GM12891 (cell line): ENCODE measurements at places on chromosomes 3 and 15.

DNA sequence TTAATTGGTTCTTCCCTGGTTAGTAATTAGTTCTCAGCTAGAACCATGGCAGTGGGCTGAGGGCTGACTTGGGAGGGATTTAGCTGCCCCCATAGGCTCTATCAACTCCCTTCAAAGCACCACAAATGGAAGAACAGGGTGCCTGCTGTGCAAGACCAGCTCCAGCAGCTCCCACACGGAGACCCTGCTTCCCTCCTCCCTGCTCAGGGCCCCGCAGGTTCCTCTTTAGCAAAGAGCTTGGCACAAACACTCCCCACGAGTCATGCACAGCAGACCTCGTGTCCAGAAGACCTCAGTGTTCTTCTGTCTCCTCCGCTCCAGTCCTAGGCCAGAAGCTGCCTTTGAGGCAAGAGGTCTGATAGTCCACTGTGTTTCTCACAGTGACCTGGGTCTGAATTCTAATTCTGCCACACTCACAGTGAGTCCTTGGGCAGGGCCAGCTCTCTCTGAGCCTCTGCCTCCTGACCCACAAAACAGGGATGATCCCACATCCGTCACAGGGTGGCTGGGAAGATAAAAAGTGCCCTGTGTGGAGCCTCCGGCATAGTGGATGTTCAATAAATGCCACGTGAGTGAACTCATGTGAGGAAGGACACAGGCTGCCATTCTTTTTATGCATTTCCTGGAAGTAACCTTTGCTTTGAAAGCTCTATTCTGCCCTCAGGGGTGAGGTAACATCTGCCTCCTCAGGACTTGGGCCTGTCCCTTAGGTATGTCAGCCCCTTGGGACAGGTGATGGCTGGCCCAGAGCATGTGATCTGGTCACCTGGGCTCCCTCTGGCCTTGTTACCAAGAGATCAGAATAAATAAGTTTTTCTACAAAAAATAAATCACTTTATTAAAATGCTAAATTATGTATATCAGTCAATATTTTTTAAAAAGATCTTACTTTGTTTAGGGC is 7.6 kb downstream of the RAB6B start:
- no peak for DNase-seq

GRCh38 chr15:93523481-93523880 is 434.5 kb upstream of the RGMA start:
- no peak for DNase-seq

GRCh38 chr15:91072161-91072560 is 27.9 kb upstream of the SV2B start:
- no peak for DNase-seq

- no peak for DNase-seq
Observed at GRCh38 chr3:49030321-49030720, 1.1 kb upstream of the IMPDH2 start.

GRCh38 chr15:26806574-26806973 is 33.7 kb upstream of the GABRB3 start:
- DNase-seq: no peak

DNA sequence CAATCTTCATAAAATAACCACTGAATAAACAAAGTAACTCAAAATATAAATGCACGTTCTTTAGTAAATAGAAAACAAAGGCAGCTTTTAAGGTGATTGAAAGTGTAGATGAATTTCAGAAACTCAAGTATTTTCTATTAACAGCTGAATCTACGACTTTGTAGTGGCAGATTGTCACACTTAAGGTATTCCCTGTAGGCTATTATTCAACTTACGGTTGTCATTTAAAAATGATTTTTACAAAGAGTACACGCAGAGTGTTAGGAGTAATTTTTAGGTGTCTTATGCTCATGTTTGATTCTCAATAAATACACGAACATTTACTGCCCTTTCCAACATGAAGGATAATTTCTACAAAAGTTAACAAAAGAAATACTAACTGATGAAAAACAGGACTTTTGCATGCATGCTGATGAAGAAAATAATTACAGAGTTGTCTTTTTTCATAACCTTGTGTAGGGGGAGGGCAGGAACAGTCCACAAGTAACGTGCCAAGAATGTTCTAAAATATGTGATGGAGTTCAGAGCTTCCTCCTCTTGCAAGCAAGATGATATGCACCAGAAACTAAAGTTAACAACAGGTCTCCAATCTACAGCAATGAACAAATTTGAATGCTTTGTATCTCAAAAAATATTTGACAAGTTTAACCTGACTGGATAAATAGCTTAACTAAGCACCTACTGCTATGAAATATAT is 16.7 kb downstream of the DCBLD2 start:
- DNase-seq: no peak

DNA sequence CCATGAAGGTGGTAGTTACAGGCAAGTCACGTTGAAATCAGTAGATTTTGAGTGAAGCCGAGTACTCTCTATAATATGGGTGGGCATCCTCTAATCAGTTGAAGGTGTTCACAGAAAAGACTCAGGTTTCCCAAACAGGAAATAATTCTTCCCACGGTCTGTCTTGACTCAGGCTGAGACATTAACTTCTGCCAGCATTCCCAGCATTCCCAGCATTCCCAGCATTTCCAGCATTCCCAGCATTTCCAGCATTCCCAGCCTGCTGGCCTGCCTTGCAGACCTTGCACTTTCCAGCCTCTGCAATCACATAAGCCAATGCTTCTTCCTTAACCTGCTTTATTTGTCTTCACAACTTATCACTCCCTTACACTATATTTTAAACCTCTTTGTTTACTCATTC is 542.3 kb upstream of the ROBO2 start:
- DNase-seq: no peak

GRCh38 chr15:68495981-68496705 is 64.2 kb upstream of the ITGA11 start:
- DNase-seq: no peak

DNA sequence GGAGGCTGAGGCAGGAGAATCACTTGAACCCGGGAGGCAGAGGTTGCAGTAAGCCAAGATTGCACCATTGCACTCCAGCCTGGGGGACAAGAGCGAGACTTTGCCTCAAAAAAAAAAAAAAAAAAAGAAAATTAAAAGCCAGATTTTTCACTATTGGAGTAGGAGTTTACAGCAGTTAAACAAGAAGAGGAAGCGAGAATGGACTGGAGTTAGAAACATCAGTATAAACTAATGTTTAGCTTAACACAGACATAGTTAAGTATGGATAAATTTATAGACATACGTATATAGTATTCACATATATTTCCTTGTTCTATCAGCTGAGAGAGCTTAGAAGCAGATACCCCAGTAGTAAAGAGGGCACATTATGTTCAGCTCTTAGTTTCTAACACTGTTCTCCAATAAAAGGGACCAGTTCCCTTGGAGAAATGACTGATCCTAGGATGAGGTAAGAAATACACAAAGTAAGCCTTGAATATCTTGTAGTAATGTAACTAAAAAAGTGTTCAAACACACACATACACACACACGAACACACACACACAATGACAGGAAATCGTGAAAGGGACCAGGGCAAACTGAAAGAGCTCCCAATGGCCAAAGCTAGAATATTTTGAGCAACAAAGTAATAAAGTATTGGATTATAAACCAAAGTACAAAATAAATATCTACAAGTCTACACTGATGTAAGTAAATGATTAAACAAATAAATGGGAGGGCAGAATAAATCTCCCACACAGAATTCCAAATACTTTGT is 25.1 kb downstream of the PIK3CB start:
- DNase-seq: no peak

GRCh38 chr3:152185891-152186630 is 82.7 kb upstream of the MBNL1 start:
- DNase-seq: no peak

- DNase-seq: no peak
Observed at GRCh38 chr3:151316267-151316991, at the start of gene GPR87. Gene GPR87 (minus strand): TSS chr3:151316820. CDS start chr3:151300100, 16,720 bp downstream.

DNA sequence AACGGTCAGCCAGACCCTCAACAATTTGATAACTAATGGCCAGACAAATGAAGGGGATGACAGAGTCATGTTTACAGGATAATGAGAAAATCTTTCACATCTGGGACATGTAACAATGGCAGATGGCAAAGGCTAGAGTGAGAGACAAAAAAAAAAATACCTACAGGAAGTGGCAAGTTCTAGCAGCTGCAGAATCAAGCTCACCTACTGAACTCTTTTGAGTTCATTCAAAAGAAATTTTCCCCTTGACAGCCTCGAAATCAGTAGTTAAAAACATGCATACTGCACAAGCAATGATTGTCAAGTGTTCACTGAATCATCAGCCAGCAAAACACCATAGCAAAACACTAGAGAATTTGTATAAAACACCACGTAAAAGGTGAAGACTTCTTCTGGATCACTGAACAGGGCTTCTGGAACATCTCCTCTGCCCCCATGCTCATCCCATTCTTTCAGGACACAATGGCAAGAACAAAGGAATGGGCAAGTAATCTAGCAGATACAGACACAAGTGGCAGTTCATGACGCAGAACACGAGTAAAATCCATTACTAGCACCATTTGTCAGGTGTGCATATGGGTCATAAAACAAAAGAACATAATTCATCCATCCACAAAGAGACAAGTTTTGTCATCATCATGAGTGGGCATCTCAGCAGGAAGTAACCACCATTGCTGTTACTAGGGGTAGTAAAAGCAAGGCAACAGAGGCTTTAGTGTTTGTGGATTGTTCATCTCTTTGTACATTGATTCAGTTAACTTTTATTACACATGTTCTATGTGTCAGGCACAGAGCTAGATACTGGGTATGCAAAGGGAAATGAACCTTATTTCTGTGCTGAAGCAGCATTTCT is 13.8 kb upstream of the KCNMB2 start:
- DNase-seq: no peak

DNA sequence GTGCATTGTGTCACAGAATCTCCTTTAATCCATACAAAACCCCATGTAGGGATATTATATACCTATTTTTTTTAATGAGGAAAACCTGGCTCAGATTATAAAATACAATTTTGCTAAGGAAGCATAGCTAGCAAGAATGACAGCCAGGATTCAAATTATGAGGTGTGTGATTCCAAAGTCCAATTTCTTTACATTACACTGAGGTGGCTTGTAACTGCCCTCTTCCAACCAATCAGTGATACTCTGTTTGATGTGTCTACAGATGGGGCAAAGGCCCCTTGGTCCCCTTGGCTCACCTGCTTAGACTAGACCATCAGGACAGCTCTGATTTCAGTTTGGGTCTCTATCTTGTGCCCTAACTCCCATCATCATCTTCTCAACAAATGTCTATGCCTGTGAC is 120.3 kb upstream of the ADAMTS9 start:
- DNase-seq: no peak

GRCh38 chr3:65672871-65673815 is 365.6 kb downstream of the MAGI1 start:
- DNase-seq: peak; percentile 3

DNA sequence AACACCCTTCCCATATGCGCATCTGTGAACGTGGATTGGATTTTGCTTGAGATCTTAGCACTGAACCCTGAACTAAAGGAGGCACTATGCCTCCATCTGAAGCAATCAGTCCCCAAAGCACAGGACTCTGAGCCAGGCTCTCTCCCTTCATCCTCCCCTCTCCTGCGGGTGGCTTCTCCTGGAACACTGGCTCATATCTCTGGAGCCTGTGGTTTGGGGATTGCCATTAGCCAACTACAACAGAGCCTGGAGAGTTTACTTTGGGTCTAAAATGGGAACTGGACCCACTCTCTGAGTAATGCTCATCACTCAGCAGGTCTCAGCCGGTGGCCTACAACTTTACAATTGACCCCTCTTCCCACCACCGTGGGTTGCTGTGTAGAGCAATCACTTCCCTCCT is 190.8 kb upstream of the HES1 start:
- no peak for DNase-seq

DNA sequence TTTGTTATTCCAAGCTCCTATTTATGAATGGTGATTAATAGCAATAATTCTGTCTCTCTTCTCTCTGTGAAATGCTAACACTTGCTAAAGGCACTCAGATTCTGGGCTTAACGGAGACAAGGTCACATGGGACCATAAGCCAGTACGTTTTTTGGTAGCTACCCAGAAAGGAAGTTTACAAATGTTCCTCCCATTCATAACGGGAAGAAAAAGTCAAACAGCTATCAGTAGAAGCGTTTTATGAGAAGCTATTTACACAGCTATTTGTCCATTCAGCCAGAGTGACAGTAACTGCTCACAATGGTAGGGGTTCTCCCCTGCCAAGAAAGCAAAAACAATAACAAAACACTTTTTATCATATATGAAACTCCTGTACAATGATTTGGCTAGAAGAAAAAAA is 51.5 kb downstream of the ZMAT3 start:
- no peak for DNase-seq

- no peak for DNase-seq
Observed at GRCh38 chr3:52197499-52197841, 490 bp upstream of the ALAS1 start.
